ENCODE measurements at places on chromosomes 7 and 10.

DNA sequence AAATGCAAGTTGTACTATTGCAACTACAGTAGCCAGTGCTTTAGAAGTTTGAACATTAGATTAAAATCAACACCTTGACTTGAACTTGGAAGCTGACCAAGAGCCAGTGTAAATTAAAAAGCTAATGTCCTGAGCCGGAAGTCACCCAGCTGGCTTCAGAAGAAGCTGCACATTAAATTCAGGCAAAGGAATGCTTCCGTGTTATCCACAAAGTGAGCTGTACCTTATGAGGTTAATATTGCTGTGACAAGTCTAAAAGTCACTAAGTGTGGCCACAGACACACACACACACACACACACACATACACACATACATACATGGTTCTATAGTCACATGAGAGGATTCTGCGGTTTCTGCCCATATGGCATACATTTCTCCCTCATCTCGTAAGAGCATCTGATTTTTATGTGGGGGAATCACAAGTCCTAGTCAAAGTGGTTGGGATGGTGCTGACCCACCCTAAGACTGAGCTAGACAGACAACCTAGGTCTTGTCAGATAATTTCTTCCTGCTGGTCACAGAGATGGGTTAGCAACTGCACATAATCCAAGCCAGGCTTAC lies 612.9 kb downstream of the SORCS1 start:
- no peak for DNase-seq

DNA sequence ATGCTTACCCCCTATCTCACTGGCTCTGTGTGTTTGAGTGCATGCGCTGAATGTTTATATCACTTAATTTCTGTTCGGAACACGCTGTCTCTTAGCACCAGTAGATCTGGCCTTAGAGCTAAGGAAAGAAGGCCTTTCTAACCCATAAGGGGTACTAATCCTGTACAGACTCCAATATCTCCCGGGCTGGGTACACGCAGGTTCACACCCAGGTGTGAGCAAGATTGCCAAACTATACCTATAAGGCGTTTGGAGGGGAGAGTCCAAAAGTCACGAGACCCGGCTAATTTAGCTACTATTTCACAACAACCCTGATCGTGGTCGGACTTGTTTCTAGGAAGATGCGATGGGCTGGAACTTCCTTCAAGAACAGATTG lies 727 bp upstream of the PDSS1 start:
- no peak for DNase-seq

GRCh38 chr10:28800144-28800543 lies 122.8 kb downstream of the BAMBI start:
- DNase-seq, result no peak

- DNase-seq, result no peak
Measured at GRCh38 chr7:121545418-121545817, 149.3 kb upstream of the FAM3C start.

GRCh38 chr7:149087376-149087775 lies 3.1 kb downstream of the ZNF786 start:
- no peak for DNase-seq

- DNase-seq, result no peak
Measured at GRCh38 chr7:23687011-23687410, 7.0 kb downstream of the FAM221A start.

GRCh38 chr10:6973899-6974298 lies 393.8 kb upstream of the PRKCQ start:
- DNase-seq, result no peak
